ENCODE measurements at places on chromosomes 5 and 9.

DNA sequence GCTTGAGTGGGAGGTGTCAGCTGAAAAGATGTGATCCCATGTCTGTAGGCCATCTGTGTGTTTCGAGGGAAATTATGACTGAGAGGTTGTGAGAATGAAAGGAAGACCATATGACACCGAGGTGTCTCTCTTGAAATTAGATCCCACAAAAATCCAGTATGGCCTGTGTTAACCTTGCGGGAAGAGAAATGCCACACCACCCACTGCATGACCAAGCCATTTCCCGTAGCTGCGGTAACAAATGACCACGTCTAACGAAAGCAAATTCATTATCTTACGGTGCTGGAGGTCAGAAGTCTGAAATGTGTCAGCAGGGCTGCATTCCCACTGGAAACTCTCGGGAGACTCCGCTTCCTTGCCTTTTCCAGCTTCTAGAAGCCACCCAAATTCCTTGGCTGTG lies 11.6 kb downstream of the C9orf57 start:
- DNase-seq: no peak

GRCh38 chr9:19689328-19690101 lies 99.3 kb downstream of the SLC24A2 start:
- DNase-seq: no peak

DNA sequence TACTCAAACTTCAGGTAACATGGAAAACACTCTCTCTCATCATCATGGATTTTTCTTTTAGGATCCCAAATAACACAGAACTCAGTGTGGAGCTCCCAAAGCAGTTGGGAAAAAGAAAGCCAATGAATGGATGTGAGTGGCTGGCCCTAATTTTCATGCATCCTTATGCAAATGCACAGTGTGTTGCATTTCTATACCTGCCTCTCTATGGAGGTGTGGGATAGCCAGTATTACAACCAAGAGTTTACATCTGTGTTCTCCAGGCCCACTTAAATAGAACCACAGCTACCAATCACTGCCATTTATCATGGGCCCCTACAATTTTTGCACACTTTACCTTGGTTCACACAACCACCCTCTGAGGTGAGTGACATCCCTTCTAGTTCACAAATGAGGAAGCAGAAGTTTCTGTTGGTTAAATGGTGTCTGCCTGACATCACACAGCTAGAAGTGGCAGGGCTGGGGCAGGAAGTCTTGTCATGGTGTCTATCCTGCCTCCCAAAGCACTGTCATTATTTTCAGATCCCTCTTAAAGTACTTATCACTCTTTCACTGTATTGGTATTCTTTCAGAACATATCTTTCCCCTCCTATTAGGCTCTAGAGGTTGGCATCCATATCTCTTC lies 17.3 kb downstream of the MAMDC2 start:
- no peak for DNase-seq

- DNase-seq: no peak
Measured at GRCh38 chr5:95384485-95385213, 6.5 kb upstream of the FAM81B start.

- DNase-seq: no peak
Measured at GRCh38 chr5:38830521-38831051, 15.2 kb upstream of the OSMR start.

- no peak for DNase-seq
Measured at GRCh38 chr5:54093861-54094260, 216.5 kb downstream of the ARL15 start.

DNA sequence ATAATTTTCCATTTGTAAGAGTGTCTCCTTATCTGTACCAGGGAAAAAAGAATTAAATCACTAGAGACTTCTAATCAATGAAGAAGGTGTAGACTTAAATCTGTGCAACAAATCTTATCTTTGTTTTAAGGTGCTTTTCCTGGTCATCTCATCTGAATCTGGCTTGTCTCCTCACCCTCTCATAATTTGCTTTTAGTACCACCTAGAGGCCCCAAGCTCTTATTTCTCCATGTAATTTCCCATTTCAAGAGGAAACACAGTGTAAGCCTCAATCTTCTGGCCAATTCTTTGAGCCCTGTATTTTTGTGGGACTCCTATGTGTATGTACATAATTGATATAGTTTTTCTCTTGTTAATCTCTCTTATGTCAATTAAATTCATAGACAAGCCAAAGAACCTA lies 1975.3 kb upstream of the CDH6 start:
- DNase-seq: no peak

- DNase-seq: no peak
Measured at GRCh38 chr9:133201424-133202144, 7.5 kb downstream of the OBP2B start.

- DNase-seq: no peak
Measured at GRCh38 chr9:19445452-19445851, 36.6 kb downstream of the ACER2 start.

- no peak for DNase-seq
Measured at GRCh38 chr5:89445106-89445745, 562.2 kb upstream of the MEF2C start.

GRCh38 chr9:7368410-7369292 lies 430.9 kb downstream of the DMAC1 start:
- DNase-seq: no peak

- DNase-seq: no peak
Measured at GRCh38 chr5:34673463-34674125, 17.5 kb downstream of the RAI14 start.

DNA sequence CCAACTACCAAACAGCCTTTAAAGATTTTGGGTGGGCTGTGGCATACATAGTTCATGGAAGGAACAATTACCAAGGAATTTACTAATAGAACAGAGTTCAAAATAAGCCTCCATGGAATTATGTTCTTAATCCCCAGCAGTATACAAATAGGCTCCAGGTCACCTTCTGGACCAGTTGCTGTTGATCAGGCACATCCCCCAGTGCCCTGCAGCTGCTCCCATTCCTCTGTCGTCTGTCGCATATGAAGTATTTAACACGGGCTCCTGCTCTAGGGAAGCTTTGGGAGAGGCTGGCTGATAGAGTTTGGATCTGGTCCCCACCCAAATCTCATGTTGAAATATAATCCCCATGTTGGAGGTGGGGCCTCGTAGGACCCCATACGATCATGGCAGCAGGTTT lies 17.8 kb downstream of the SHC3 start:
- no peak for DNase-seq

DNA sequence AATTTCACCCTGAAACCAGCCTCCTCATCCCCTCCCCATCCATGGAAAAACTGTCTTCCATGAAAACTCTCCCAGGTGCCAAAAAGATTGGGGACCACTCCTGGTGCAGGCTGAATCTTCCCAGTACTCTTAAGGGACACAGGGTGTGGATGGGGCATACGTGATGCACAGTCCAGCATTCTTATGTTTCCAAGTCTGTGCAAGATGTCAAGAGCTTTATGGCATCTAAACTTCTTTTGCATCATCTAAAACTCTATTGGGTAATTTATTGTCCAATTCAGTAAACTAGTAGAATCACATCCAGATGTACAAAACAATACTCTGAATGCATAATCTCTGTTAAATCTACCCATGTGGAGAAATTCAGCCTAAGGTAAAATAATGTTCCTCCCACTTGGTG lies 9.3 kb upstream of the FGD3 start:
- DNase-seq: no peak

DNA sequence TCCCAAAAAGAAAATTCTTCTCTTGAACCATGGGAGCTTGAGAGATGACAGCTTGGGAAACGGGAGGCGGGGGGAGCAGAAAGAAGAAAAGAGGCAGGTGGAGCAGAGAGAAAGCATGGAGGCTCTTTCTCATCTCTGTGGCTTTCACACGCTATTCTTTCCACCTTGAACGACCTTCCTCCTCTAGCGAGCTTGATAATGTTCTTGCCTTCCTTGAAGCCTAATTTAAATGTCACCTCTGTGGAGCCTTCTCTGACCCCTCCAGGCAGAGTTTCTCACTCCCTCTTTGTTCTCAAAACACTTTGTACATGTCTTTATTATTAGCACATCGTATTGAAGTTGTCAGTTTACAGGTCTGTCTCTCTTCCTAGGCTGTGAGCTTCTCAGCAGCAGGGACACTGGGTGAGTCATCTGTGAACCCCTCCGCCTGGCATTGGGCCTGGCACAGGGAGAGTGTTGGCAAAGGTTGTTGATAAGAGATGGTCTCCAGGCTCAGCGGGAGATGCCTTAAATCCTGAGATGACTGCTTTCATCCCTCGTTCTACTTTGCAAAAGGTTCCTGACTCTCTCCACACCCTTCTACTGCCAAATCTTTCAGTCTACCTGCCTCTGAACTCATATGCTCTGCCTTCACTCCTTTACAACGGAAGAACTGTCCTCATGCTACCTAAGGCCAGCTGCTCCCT lies 14.1 kb upstream of the STRBP start:
- DNase-seq: no peak

DNA sequence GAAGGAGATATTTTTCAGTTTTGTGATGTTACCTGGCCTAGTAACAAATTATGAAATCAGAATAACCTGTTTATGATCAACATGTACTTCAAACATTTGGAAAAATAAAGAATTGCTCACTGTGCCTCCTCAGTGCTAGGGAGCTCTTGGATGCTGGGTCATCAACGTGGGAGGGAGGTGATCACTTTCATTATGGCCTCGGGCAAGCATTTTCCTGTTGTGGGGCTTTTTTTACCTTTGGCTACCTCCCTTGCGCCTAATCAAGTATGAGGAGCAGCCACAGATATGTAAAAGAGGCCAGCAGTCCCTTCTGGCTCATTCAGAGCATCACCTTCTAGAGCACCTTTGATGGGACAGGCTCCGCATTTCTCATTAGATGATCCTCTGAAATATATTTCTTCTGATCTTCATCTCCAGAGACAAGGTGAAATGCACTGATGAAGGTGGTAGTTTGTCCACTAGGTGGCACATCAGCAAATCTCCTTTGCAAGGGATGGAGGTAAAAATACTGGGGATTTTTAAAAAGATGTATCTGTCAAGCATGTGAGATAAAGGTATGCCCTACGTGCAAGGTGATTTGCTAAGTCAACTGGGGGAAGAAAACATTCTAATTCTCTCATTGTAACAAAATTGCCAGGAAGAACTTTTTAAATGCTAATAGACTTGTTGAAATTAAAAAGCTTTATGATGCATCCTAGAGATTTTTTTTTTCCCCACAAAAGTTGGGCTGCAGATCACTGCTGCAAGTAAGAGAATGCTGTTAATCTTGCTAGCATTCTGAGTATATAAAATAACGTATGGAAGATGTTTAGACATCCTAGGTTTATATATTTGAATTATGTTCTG lies 218.2 kb downstream of the MAST4 start:
- DNase-seq: peak; percentile 34
